ENCODE measurements at places on chromosomes 11 and 22. TPM values are rescaled to one million over a fixed set of nuclear protein-coding genes. Genes with fewer than 3 reads are reported as not detected.

The YWHAH gene
- 79.8 TPM for total RNA-seq

The SLC37A4 gene
- 4.9 TPM for total RNA-seq

The LYVE1 gene
- total RNA-seq: 9.7 TPM

The PIWIL4 gene
- 1.9 TPM for total RNA-seq

The MMP7 gene
- not detected for total RNA-seq

The MYRF gene
- total RNA-seq: 0.44 TPM

The CARD18 gene
- total RNA-seq: not detected

The DLG2 gene
- 9.1 TPM for total RNA-seq

The TMPRSS6 gene
- not detected for total RNA-seq

The ARHGAP42 gene
- total RNA-seq: 11.2 TPM

The OR52L1 gene
- total RNA-seq: not detected

The MRGPRE gene
- total RNA-seq: 0.89 TPM

The TRIM48 gene
- not detected for total RNA-seq

Measured in heart right ventricle (tissue), 16 donors.